ENCODE measurements at places on chromosomes 3 and 15.

DNA sequence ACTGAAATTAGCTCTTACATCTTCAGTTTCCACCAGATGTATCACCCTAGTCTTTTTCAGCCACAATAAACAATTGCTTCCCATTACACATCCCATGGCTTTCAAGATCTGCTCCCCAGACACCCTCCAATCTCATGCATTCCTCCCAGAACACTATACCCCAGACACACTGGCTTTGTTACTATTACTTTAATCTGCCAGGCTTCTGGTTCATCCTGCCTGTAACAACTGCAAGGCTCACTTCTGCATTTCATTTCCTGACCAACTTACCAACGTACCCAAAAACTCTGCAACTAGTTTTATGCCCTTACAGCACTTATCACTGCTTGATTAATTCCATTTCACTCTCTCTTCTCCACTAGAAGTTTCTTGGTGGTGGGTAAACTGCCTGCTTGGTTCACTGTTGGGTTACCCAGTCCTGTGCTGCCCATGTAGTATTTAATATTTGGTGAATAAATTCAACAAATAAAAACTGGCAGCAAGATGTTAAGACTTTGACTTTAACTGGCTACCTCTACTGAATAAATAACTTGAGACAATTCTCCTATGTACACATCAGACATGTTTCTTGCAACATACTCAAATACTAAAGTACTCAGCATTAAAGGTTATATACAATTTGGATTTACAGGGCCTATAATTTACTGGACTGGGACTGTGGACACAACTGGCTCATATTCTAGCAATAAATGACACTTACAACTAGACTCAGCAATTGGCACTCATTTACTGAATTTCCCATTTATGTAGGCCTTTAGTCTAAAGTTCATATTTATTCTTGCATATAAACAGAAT is 2.7 kb downstream of the RPL22L1 start:
- no peak for DNase-seq

GRCh38 chr15:84099181-84099580 is 136.4 kb upstream of the GOLGA6L4 start:
- DNase-seq: no peak

GRCh38 chr15:33797651-33798050 is 170.6 kb upstream of the CHRM5 start:
- no peak for DNase-seq

GRCh38 chr3:122754929-122755328 is 38.7 kb downstream of the HSPBAP1 start:
- no peak for DNase-seq

GRCh38 chr15:83207660-83208366 is at the start of gene HDGFL3:
Gene HDGFL3, minus strand, starts transcription at chr15:83207823. Its CDS starts 409 bp downstream, at chr15:83207414.
- no peak for DNase-seq

DNA sequence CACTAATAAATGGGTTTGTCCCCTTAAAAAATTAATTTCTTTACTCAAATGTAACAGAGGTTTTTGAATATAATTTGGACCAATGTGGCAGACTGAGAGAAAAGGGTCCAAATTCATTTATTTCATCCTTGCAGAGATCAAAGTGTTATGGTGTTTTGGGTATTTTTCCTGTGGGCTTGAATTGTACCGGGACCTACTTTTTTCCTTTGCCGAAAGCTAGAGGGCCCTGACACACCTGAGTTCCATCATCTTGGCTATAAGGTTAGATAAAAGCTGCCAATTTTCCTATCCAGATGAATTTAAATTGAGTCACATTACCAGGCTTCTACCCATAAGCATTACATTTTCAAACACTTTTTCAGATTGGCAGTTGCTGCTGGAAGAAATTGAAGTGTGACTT is 908 bp downstream of the CCNB2 start:
- no peak for DNase-seq

DNA sequence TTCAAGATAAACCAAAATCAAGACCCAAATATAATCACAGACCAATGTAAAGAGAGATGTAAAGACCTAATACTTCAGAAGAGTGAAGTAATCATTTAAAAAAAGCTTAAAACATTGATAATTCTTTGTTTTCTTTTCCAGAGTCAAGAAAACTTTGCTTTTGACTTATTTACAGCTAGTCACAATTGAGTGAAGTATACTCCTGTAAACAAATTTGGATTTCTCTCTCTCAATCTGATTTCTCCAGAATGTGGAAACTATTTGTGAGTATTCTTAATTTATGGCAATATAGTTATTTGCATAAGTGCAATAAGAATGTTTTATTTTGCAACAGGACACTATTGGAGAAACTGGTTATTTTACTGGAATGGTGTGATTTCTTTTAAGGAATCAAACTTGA is 43.7 kb upstream of the ZBTB20 start:
- DNase-seq: no peak

GRCh38 chr3:78907367-78907766 is 860.4 kb downstream of the ROBO1 start:
- DNase-seq: no peak

- no peak for DNase-seq
These were observed 4.4 kb downstream of the MTMR14 start for GRCh38 chr3:9653565-9654248.

- no peak for DNase-seq
These were observed 36.9 kb downstream of the RAB8B start for GRCh38 chr15:63226155-63226883.

GRCh38 chr3:7764115-7764514 is 737.5 kb upstream of the LMCD1 start:
- no peak for DNase-seq

GRCh38 chr15:101240358-101240757 is 11.5 kb downstream of the CHSY1 start:
- no peak for DNase-seq

GRCh38 chr3:17399586-17399985 is 342.8 kb downstream of the TBC1D5 start:
- no peak for DNase-seq

All from stimulated activated CD4-positive, alpha-beta T cell treated with anti-CD3 and anti-CD28 coated beads, Interleukin-15, amount 100 ng/mL, for 48 hours (primary cell).